ENCODE measurements at places on chromosomes 3 and 15. TPM values are rescaled to one million over a fixed set of nuclear protein-coding genes. Genes with fewer than 3 reads are reported as not detected.

GRCh38 chr15:66866656-66867055 lies 164.6 kb downstream of the SMAD6 start:
- no peak overlapping the region for H3K27ac ChIP-seq
- no peaks in the 10 kb centered on the region for H3K36me3 ChIP-seq
- no peaks in the 10 kb centered on the region for H3K4me1 ChIP-seq
- no peak overlapping the region for H3K4me3 ChIP-seq
- peaks cover 32% of the 10 kb centered on the region for H3K27me3 ChIP-seq

DNA sequence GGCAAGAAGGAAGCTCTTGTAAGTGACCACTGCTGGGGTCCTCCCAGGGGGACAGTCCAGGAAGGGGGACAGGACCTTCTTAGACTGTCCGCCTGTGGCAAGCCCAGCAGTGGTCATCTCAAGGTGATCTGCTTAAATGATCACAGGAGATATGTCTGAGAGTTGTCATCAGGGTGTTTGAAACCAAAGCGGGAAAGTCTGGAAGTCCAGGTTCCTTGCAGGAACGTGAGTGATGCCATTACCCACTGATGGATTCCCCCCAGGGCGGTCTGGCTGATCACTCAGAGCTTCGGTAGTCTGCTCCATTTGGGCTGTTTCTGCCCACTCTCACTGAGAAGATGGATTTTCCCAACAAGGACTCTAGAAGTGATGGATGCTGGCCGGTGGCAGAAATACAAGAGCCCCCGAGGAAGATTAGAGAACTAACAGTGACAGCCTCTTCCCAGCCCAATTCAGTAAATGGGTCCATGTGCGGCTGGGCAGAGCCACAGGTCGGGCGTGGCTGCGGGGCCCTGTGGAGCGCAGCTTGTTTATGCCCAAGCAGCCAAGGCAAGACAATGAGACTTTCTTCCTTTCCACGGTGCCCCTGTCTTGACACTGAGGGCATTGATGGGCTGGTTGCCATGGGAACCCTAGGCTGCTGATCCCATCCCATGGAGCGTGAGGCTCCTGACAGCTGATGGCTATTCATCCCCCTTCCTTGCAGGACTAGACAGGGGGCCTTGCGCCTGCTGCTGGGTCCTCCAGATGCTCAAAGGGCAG lies 9.5 kb downstream of the PCSK6 start:
- no peak overlapping the region for H3K4me3 ChIP-seq
- no peaks in the 10 kb centered on the region for H3K36me3 ChIP-seq
- H3K27me3 ChIP-seq: peaks cover 16% of the 10 kb centered on the region

DNA sequence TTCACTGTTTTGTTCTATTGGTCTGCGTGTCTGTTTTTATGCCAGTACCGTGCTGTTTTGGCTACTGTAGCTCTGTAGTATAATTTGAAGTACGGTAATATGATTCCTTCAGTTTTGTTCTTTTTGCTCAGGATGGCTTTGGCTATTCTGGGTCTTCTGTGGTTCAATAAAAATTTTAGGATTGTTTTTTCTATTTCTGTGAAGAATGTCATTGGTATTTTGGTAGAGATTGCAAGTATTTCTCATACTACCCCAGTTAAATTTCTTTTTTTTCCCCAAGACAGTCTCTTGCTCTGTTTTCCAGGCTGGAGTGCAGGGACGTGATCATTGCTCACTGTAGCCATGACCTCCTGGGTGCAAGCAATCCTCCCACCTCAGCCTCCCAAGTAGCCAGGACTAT lies 53.4 kb downstream of the STARD9 start:
- H3K4me1 ChIP-seq: no peaks in the 10 kb centered on the region
- no peak overlapping the region for H3K27ac ChIP-seq
- no peaks in the 10 kb centered on the region for H3K36me3 ChIP-seq
- no peaks in the 10 kb centered on the region for H3K27me3 ChIP-seq
- no peak for DNase-seq
- no peak overlapping the region for H3K4me3 ChIP-seq

GRCh38 chr3:183537295-183537730 lies 18.2 kb downstream of the KLHL6 start:
- H3K4me3 ChIP-seq: peak overlapping the region; percentile 30
- peaks cover 72% of the 10 kb centered on the region for H3K4me1 ChIP-seq
- no peaks in the 10 kb centered on the region for H3K27me3 ChIP-seq

GRCh38 chr3:133404920-133405319 lies 5.1 kb downstream of the BFSP2 start:
- H3K36me3 ChIP-seq: no peaks in the 10 kb centered on the region
- H3K4me3 ChIP-seq: no peak overlapping the region
- H3K4me1 ChIP-seq: no peaks in the 10 kb centered on the region
- H3K27ac ChIP-seq: no peak overlapping the region
- H3K27me3 ChIP-seq: peaks cover 6% of the 10 kb centered on the region
- DNase-seq: no peak

GRCh38 chr3:159443266-159443665 lies 545.4 kb upstream of the IL12A start:
- no peaks in the 10 kb centered on the region for H3K27me3 ChIP-seq
- no peak overlapping the region for H3K4me3 ChIP-seq
- no peaks in the 10 kb centered on the region for H3K4me1 ChIP-seq
- no peaks in the 10 kb centered on the region for H3K36me3 ChIP-seq

The TM4SF18 gene
- not detected for total RNA-seq

DNA sequence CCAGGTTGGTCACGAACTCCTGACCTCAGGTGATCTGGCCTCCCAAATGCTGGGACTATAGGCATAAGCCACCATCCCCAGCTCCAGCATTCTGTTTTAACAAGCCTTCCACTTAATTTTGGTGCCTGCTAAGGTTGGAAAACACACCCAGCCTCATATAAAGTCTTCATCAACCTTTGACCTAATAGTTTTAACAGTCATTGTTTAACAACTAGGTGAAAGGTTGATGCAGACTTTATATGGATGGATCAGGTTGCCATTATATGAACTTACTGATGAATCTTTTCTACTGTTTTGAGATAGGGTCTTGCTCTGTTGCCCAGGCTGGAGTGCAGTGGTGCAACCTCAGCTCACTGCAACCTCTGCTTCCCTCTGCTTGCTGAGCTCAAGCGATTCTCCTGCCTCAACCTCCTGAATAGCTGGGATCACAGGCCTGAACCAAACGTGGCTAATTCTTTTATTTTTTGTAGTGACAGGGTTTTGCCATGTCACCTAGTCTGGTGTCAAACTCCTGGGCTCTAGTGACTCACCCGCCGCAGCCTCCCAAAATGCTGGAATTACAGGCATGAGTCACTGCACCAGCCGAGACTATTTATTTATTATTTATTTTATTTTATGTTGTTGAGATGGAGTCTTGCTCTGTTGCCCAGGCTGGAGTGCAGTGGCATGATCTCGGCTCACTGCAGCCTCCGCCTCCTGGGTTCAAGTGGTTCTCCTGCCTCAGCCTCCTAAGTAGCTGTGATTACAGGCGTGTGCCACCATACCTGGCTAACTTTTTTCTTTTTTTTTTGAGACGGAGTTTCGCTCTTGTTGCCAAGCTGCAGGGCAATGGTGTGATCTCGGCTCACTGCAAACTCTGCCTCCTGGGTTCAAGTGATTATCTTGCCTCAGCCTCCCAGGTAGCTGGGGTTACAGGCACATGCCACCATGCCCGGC lies 3.1 kb upstream of the RPAP1 start:
- no peak overlapping the region for H3K27ac ChIP-seq
- DNase-seq: no peak
- H3K36me3 ChIP-seq: no peaks in the 10 kb centered on the region
- peaks cover 14% of the 10 kb centered on the region for H3K4me1 ChIP-seq
- no peak overlapping the region for H3K4me3 ChIP-seq
- H3K27me3 ChIP-seq: no peaks in the 10 kb centered on the region

- H3K4me3 ChIP-seq: no peak overlapping the region
- H3K36me3 ChIP-seq: no peaks in the 10 kb centered on the region
- H3K27ac ChIP-seq: no peak overlapping the region
- H3K27me3 ChIP-seq: no peaks in the 10 kb centered on the region
Observed at GRCh38 chr3:153094386-153094785, 67.6 kb upstream of the RAP2B start.

GRCh38 chr3:182117583-182117982 lies 405.9 kb downstream of the SOX2 start:
- no peaks in the 10 kb centered on the region for H3K36me3 ChIP-seq
- no peak for DNase-seq
- H3K4me3 ChIP-seq: no peak overlapping the region
- H3K27ac ChIP-seq: no peak overlapping the region
- no peaks in the 10 kb centered on the region for H3K4me1 ChIP-seq

GRCh38 chr3:11096266-11097139 lies 57.8 kb upstream of the HRH1 start:
- peaks cover 6% of the 10 kb centered on the region for H3K4me1 ChIP-seq
- peak overlapping the region; percentile 39 for H3K4me3 ChIP-seq
- DNase-seq: peak; percentile 70
- H3K27ac ChIP-seq: no peak overlapping the region

DNA sequence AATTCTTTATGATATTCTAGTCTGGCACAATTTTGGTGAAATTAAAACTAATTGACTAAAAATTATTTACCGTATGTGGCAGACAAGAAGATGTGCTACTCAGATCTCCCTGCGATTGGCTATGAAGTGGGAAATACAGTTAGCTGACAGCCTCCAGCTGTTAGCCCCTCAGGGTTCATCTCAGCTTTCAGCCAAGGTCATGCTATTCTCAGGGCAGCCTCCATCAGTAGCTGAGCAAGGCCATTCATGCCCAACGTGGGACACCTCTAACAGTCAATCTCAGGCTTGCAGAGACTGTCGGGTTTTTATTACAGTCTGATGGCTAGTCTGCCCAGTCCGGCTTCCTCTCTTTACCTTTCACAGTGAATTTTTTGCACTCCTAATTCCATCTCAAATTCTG lies 6.7 kb downstream of the PARP9 start:
- H3K4me3 ChIP-seq: no peak overlapping the region
- peaks cover 39% of the 10 kb centered on the region for H3K4me1 ChIP-seq
- no peaks in the 10 kb centered on the region for H3K27me3 ChIP-seq
- peaks cover 31% of the 10 kb centered on the region for H3K36me3 ChIP-seq
- DNase-seq: no peak

- no peaks in the 10 kb centered on the region for H3K36me3 ChIP-seq
- no peak for DNase-seq
- no peak overlapping the region for H3K27ac ChIP-seq
- no peaks in the 10 kb centered on the region for H3K27me3 ChIP-seq
- no peak overlapping the region for H3K4me3 ChIP-seq
Observed at GRCh38 chr3:335240-335639, 138.7 kb downstream of the CHL1 start.

The BNC1 gene
- total RNA-seq: not detected

The SEMA5B gene
- not detected for total RNA-seq

The ZBTB47 gene
- total RNA-seq: 2.7 TPM

- no peaks in the 10 kb centered on the region for H3K27me3 ChIP-seq
- peaks cover 11% of the 10 kb centered on the region for H3K36me3 ChIP-seq
- no peak overlapping the region for H3K27ac ChIP-seq
- no peaks in the 10 kb centered on the region for H3K4me1 ChIP-seq
- no peak for DNase-seq
- no peak overlapping the region for H3K4me3 ChIP-seq
Observed at GRCh38 chr3:39096775-39097174, 10.7 kb downstream of the GORASP1 start.

GRCh38 chr3:15319575-15319974 lies 12.8 kb downstream of the SH3BP5 start:
- H3K4me3 ChIP-seq: peak overlapping the region; percentile 21
- peak overlapping the region; percentile 64 for H3K27ac ChIP-seq

DNA sequence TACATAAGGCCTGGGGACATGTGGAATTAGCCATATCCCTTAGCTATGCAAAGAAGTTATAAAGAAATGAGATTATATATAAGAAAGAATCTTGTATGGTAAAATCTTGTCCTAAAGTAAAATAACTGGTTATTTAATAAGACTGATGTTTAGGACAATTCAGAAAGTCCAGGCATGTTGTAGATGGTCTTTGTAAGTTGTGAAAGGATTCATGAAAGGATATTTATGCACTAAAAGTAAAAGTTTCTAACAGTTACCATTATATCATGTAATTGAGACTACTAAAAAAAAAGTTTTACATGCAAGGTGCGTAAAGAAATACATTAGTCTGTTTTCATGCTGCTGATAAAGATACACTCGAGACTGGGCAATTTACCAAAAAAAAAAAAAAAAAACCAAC lies 146.3 kb downstream of the FMN1 start:
- peaks cover 5% of the 10 kb centered on the region for H3K4me1 ChIP-seq
- H3K36me3 ChIP-seq: peaks cover 15% of the 10 kb centered on the region
- no peak overlapping the region for H3K27ac ChIP-seq
- no peak overlapping the region for H3K4me3 ChIP-seq

- H3K27me3 ChIP-seq: peaks cover 2% of the 10 kb centered on the region
- no peak overlapping the region for H3K27ac ChIP-seq
- H3K4me3 ChIP-seq: no peak overlapping the region
- no peaks in the 10 kb centered on the region for H3K4me1 ChIP-seq
Observed at GRCh38 chr3:189586941-189587663, 44.1 kb upstream of the TP63 start.

- no peak for DNase-seq
- H3K36me3 ChIP-seq: no peaks in the 10 kb centered on the region
- no peak overlapping the region for H3K27ac ChIP-seq
- H3K4me1 ChIP-seq: no peaks in the 10 kb centered on the region
- no peaks in the 10 kb centered on the region for H3K27me3 ChIP-seq
Observed at GRCh38 chr3:157526036-157526435, 22.8 kb upstream of the VEPH1 start.

DNA sequence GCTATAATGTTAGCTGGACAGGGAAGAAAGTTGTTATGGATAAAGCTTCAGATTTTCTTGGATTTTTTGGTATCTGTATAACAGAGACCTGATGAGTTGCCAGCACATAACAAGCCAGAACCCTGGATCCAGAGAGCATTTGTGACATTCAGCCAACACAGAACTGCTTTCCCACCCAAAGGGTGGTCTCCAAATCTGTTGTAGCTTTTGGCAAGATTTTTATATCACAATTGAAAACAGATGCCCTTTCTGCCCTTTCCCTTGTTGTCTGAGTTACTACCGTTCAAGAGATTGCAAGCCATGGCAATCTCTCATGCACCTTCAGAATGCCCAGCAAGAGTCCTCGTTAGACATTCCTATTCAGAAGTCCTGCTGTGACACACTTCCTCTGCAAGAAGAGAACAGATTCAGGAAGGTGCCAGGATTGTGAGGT lies 107.6 kb upstream of the FGF7 start:
- H3K36me3 ChIP-seq: peaks cover 7% of the 10 kb centered on the region
- H3K4me3 ChIP-seq: no peak overlapping the region
- no peak for DNase-seq
- H3K4me1 ChIP-seq: peaks cover 17% of the 10 kb centered on the region

- H3K27me3 ChIP-seq: no peaks in the 10 kb centered on the region
- H3K36me3 ChIP-seq: peaks cover 28% of the 10 kb centered on the region
- no peak overlapping the region for H3K4me3 ChIP-seq
- H3K27ac ChIP-seq: peak overlapping the region; percentile 21
- H3K4me1 ChIP-seq: peaks cover 43% of the 10 kb centered on the region
- no peak for DNase-seq
Observed at GRCh38 chr15:101162701-101163483, 89.0 kb downstream of the CHSY1 start.

The TMEM207 gene
- total RNA-seq: not detected

DNA sequence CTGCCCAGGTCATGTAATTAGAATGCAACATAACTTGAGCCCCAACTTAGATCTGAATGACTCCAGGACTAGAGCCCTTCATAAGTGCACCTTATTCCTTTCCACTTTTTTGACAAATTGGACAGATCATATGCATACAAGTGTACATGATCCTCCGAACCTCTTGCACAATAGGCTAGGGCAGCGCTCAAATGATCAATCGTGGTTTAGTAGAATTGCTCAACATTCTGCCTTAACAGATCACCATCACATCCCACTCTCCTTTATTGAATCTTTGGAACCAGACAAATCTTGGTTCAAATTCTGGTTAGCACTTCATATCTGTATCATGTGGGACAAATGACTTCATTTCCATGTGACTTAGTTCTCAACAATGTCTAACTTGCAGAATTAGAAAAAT lies 106.8 kb upstream of the CDIN1 start:
- no peak for DNase-seq
- no peak overlapping the region for H3K27ac ChIP-seq
- H3K4me1 ChIP-seq: no peaks in the 10 kb centered on the region
- no peaks in the 10 kb centered on the region for H3K36me3 ChIP-seq
